ENCODE measurements at places on chromosomes 12 and 14.

DNA sequence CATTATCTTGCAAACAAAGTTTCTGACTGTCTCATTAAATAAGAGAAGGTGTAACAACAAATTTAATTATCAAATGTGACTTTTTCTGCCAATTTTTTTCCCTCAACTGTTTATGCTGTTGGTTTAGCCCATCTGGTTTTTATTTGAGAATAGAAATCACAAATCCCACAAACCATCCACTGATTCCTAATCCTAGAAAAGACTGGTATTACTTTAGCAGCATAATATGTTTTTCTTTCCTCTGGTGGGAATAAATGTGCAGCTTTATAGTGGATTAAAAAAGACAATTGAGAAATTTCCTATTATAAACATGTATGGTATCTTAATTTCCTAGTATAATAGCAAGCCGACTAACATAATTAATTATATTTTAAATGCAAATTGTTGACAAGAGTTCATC, 257.9 kb upstream of the FOXN3 start:
- DNase-seq = no peak

DNA sequence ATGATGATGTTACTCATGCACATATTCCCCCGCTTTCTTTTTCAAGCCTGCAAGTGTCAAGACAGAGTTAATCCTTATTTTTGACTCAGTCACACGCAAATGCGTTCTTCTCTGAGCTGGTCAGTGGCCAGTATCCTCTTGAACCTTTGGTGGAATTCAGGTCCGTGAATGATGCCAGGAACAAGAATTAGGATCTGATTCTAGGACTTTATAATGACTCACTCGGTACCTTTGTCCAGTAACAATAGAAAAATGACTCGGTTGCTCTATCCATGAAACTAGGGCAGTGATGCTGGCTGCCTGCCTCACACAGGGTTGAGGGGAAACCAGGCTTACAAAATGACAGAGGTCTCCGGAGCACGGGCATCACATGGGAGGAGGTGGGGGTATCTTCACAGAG, 185.8 kb upstream of the NUDT4 start:
- DNase-seq = no peak

- no peak for DNase-seq
Measured at GRCh38 chr12:109632342-109632741, 58.7 kb downstream of the MVK start.

GRCh38 chr12:75487308-75487707, 6.8 kb downstream of the GLIPR1 start:
- no peak for DNase-seq

DNA sequence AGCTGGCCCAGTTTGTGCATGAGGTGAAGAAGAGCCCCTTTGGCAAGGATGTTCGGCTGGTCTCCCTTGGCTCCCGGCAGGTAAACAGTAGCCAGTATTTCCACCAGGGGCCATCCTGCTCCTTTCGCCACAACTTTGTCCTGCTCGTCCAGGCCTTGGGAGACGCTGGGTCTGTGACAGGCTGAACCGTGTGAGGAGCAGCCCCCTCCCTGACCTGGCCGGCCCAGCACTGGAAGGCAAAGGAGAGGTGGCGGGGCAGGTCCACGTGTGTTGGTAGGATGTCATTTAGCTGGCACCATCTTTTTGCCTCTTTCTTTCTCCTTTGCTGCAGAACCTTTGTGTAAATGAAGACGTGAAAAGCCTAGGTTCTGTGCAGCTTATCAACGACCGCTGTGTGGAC, 15.4 kb downstream of the DDX11 start:
- DNase-seq = no peak

DNA sequence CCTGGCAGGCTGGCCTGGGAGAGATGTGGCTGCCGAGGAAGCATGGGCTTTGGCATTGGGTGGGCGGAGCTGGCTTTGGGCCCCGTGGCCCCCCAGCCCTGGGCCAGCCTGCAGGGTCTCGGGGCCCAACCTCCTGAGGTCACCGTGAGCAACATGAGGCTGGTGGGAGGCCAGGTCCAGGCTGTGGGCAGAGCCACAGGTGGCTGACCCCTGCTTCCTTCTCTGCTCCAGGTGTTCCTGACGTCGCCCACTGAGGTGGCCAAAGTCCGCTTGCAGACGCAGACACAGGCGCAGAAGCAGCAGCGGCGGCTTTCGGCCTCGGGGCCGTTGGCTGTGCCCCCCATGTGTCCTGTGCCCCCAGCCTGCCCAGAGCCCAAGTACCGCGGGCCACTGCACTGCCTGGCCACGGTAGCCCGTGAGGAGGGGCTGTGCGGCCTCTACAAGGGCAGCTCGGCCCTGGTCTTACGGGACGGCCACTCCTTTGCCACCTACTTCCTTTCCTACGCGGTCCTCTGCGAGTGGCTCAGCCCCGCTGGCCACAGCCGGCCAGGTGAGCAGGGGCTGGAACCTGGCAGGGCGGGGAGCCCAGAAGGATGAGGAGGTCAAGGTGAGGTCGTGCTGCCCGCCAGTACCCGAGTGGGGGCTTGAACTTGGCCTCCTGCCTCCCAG, 5.5 kb downstream of the SLC25A47 start:
- DNase-seq = no peak

GRCh38 chr12:96141216-96141912, 52.8 kb upstream of the ELK3 start:
- DNase-seq = no peak
